ENCODE measurements at places on chromosomes 16 and 17.

DNA sequence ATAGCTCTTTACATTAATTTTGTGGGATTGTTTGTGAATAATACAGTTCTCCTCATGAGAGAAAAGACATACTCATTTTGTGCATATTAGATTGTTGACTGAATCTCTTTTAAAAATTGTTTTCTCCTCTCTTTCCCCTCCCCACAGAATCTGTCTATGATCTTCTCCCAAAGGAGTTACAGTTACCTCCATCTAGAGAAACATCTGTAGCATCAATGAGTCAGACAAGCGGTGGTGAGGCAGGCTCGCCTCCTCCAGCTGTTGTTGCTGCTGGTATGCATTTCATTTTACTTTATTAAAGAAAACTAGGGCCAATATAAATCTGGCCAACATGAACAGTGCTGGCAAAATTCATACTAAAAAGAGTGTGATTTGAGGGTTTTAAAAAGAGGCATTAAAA lies 60.5 kb downstream of the NFAT5 start:
- no peak for DNase-seq

- DNase-seq = no peak
Measured at GRCh38 chr16:86653285-86654006, 75.1 kb downstream of the FOXL1 start.

GRCh38 chr17:8326511-8327302 lies 12.9 kb upstream of the ODF4 start:
- peak; percentile 22 for DNase-seq

DNA sequence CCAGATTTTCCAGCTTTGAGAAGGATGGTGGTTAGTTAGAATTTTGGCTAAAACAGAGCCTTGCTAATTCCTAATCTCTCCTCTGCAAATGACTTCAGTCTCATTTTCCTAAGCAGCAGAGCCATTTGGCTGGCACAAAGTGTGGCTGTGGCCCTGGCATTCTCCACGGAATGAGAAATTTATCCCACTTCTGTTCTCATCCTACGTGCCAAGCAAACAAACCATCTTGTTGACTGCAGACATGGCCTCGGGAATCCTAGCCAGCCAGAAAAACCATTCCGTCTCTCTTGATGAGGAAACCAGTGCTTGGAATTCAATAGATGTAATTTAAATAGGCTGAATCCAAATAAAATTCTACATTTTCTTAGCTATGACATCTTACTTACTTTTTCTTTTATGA lies 34.1 kb upstream of the ELAC2 start:
- no peak for DNase-seq

GRCh38 chr16:23504076-23504452 lies 6.2 kb downstream of the GGA2 start:
- no peak for DNase-seq

DNA sequence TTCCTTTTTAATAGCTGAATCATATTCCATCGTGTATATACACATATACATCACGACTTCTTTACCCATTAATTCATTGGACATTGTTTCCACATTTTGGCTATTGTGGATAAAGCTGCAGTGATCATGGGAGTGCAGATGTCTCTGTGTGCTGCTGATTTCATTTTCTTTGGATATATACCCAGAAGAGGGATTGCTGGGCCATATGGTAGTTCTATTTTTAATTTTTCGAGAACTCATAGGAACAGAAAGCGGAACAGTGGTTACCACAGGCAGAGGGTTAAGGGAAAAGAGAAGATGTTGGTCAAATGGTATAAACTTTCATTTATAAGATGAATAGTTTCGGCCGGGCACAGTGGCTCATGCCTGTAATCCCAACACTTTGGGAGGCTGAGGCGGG lies 187.4 kb upstream of the MYOCD start:
- no peak for DNase-seq

- DNase-seq = no peak
Measured at GRCh38 chr16:51408357-51408756, 257.3 kb upstream of the SALL1 start.

GRCh38 chr17:77616254-77616731 lies 342.2 kb upstream of the TNRC6C start:
- no peak for DNase-seq

DNA sequence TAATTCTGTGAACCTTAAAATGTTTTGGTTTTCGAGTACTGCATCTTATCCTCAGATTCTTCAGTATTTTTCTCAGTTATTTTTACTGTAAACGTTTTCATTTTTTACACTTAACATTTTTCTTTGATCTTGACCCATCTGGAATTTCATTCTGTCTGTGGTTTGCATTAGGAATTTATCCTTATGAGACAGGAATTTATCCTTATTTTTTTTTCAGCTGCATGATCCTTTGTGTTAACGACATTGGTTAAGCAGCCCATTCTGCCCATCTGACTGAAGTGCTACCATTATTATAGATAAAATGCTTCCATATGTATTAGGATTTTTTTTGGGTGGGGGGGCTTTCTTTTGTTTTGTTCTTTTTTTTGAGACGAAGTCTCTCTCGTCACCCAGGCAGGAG lies 41.0 kb downstream of the SNX29 start:
- DNase-seq = no peak

DNA sequence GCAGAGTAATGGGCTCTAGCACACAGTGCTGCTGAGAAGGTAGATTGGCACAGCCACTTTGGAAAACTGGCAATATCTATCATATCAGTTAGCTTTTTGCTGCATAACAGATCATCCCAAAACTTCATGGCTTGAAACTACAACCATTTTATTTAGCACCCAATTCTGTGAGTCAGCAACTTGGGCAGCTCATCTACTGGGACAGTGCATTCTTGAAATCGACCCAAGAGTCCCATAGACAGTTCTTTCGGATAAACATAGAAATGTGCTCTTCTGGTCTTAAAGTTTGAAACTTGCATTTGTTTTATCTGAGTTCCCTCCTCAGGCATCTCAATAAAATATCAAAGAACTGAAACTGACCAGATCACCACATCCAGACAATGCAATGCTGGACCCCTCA lies 76.7 kb downstream of the CEP112 start:
- no peak for DNase-seq

- DNase-seq = no peak
Measured at GRCh38 chr16:87550495-87550961, 51.8 kb upstream of the JPH3 start.

DNA sequence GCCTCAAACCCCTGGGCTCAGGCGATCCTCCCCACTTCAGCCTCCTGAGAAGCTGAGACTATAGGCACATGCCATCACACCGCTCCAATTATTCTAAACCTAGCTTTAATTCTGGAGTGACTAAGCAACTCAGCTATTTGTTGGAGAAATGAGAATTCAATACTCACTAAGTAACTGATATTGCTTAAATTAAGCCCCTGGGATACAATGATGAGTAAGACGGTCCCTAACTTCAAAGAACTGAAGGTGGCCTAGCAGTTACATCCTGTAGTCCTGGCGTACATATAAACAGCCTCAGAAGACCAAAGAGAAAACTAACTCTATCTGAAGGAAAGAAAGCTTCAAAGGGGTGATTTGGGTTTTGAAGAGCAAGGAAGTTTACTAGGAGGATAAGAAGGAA lies 25.0 kb downstream of the XPO6 start:
- DNase-seq = no peak

DNA sequence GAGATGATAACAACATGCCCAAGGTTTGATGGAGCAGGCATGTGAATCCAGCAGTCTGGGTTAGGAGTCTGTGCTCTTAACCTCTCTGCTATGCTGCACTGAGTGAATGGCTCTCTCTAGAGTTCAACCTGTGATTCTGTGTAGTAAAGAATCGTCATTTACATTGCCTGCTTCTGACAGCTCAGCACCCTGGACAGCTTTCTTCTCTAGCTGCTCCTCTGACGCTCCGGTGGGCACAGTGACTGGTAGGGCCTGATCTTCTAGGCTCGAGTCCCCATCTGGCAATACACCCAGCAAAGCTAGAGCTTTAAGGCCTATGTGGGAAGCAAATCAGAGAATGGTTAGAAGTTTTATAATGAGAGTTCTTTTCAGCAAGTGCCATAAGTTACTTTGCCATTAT lies 85.3 kb upstream of the ATP2A3 start:
- DNase-seq = no peak

DNA sequence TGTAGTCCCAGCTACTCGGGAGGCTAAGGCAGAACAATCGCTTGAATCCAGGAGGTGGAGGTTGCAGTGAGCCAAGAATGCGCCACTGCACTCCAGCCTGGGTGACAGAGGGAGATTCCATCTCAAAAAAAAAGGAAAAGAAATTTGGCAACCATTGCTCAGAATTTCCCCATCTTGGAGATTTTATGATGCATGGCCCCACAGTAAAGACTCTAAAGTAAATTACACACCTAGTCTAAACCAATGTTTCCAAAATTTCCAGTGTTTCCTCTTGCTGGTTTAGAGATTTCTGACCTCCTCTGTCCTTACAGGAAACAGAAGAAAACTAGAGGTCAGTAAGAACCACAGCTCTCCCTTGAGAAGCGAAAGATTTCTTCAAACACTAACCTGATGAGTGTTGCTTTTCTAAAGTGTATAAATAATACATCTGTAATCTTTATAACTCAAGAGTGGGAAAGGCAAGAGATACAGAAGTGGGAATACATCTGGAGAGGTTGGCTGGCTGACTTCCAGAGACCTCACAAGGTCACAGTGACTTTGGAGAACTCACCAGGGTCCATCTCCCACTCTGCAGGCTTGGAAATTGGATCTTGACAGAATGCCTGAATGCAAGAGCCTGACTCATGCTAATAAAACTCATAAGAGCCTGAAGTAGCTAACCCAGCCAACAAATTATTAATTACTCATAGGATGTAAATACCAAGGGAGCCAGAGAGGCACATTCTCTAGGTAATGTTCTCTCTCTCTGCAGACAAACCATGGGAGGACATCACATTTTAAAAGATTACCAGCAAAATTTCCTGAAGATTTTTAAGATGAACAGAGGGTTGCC lies 8.8 kb downstream of the ADAT1 start:
- DNase-seq = no peak

- peak; percentile 30 for DNase-seq
Measured at GRCh38 chr16:48347191-48347865, 37.9 kb downstream of the SIAH1 start.

GRCh38 chr17:43398724-43399595 lies at the start of gene ARL4D:
Gene ARL4D, plus strand, starts transcription at chr17:43398993. Its CDS starts 740 bp downstream, at chr17:43399733.
- DNase-seq = peak; percentile 90

GRCh38 chr17:50445730-50446325 lies 19.8 kb downstream of the ACSF2 start:
- DNase-seq = no peak

GRCh38 chr16:88753191-88753590 lies 31.8 kb downstream of the PIEZO1 start:
- no peak for DNase-seq

DNA sequence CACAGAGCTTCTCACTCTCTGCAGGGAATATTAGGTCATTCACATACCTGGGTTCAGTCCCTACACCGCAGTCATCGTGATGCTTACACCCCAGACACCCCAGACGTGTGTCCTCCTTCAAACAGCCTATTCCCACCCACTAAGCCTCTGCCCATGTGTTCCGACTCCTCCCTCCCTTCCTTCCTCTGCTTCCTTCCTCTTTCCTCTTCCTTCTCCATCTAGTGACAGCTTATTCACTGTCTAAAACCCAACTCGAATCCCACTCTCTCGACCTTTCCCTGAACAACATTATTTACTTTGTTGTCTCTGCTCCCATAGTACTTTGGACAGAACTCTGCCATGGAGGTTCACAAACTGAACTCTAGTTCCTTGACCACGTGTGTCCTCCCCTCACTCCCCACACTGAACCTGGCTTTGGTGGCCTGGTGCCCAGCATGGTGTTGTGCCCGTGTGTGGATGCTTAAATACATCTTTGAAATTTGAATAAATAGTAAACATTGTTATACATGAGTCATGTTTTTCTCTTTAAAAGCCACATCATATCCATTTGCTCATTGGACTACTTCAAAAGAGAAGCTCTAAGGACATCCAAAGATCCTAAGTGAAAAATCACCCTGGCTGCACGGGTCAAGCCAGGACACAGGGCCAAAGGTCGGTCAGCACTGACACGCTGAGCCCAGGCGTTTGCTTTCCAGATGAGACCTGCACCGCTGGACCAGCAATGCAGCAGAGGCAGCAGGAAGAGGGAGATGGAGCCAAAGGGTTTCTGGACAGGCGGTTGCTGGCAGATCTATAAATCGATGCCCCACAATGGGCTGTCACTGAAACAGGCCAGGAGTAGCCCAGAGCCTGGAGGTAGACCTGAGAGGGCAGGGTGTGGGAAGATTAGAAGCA lies 14.1 kb upstream of the G6PC1 start:
- peak; percentile 39 for DNase-seq

DNA sequence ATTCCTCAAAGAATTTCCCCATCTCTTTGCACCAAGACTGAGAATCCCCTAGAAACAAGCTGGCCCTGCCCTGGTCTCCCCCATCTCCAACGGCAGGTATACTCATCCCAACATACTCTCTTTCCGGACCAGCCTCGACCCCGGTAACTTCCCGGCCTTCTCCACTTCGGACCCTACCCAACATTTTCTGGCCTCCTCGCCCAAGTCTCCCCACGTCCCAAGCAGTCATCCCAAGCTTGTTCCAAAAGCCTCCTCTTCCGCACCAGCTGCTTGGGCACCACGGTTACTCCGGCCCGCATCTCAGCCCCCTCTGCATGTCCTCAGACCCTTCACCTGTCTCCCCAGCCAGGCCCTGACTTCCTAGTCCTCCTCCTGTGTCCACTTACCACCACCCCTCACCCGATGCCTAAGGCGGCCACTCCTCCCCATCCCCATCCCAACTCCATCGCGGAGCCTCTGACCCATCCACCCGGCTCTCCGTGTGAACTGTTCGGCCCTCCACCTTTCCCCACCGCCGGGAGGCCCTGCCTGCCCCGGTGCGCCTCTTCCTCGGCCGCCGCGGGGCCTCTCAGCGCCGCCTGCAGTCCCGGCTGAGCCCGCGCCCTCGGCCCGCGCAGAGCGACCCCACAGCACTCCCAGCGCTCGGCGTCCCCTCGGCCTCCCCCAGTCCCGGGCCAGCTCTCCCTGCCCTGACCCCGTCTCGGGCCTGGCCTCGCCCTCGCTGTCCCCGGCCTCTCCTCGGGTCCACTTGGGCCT lies 994 bp downstream of the PITPNA start:
- DNase-seq = peak; percentile 49

DNA sequence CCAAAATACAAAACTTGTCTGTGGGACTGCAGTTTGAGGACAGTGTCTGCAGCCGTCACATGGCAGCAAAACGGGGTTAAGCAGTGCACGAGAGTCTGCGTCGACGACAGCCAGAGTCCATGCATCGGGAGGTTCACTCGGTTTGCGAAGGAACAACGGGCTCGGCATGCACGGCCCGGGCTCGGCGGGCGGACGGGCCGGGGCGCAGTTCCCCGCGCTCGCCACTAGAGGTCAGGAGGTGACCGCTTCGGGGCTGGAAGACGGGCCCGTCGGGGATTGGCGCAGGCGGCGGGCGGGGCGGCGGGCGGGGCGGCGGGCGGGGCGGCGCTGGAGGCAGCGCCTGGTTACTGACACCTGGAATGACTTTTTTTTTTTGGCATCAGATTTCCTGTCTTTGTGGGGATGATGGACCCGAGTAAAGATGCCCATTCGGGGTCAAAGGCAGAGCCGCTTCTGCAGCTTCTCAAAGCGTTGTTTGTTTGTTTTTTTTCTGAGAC lies 6.5 kb downstream of the SCGB1C2 start:
- DNase-seq = peak; percentile 88

GRCh38 chr16:28027055-28027454 lies 36.5 kb downstream of the GSG1L start:
- DNase-seq = no peak

GRCh38 chr16:23482778-23483177 lies 27.5 kb downstream of the GGA2 start:
- no peak for DNase-seq

GRCh38 chr17:72772331-72772821 lies 320.1 kb downstream of the SLC39A11 start:
- no peak for DNase-seq
